Activated CD4-positive, CD25-positive, alpha-beta regulatory T cell treated with anti-CD3 and anti-CD28 coated beads, Interleukin-2, amount 50 U/mL, for 24 hours (primary cell): ENCODE measurements at places on chromosomes 4 and X.

GRCh38 chr4:138401334-138401733 is 159.2 kb upstream of the SLC7A11 start:
- ATAC-seq = no peak

DNA sequence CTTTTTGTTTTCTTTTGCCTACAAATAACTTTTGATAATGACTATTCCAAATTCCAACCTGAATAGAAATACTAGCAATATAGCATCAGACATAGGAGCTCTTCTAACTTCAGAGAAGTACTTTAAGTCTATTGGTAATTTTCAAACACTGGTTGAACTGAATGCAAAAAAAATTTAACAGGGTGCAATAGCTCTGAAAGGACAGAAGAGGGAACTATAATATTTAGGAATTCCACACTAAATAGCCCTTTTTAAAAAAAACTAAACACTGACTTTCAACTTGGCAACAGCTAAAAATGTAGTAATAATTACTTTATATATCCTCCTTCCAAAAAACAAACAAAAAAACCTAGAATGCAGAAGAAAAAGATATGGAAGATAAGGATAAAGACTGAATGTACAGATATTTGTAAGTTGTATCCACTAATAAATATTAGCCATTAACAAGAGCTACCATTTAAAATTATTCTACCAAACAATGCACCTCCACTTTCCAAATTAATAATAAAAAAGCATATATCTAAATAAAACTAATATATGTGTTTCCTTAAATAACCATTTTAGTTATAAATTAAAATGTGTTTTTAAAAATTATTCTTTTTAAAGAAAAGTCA is 81.4 kb downstream of the FBXW7 start:
- no peak for ATAC-seq

DNA sequence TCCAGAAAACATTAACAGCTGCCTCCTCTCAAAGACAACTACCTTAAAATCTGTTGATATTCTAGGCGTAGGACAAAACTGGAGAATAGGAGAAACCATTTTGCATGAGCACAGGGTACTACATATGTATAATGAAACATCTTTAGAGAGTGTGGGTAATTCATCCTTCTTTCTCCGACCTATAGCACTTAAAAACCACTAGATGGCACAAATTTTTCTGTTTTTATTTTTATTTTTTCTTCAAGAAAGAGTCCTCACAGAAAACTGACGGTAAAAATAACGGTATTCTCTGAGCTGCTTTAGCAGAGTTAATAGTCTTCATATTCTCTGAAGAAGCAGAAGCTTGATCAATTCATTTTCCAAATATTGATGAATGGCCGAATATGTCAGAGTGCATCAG is 14.6 kb downstream of the SMIM31 start:
- ATAC-seq = no peak

- no peak for ATAC-seq
These were observed 182.8 kb downstream of the BANK1 start for GRCh38 chr4:101973361-101973760.

GRCh38 chr4:64385220-64385619 is 24.0 kb downstream of the TECRL start:
- no peak for ATAC-seq

- no peak for ATAC-seq
These were observed 24.8 kb downstream of the IL13RA1 start for GRCh38 chrX:118751950-118752783.

GRCh38 chr4:26126143-26126718 is 194.6 kb upstream of the RBPJ start:
- ATAC-seq = no peak

- ATAC-seq = peak; percentile 93
These were observed 56.3 kb downstream of the MSN start for GRCh38 chrX:65723706-65724105.

DNA sequence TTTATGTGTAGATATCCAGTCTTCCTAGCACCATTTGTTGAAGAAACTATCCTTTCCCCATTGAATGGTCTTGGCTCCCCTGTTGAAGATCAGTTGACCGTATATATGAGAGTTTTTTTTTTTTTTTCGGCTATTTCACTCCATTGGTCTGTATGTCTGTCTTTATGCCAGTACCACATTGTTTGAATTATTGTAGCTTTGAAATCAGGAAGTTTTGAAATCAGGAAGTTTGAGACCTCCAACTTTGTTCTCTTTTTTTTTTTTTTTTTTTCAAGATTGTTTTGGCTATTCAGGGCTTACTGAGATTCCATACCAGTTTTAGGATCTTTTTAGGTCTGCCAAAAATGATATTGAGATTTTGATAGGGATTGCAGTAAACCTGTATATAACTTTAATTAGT is 4.3 kb upstream of the SCD5 start:
- no peak for ATAC-seq

GRCh38 chr4:1002131-1002630 is 9.0 kb upstream of the SLC26A1 start:
- ATAC-seq = no peak

DNA sequence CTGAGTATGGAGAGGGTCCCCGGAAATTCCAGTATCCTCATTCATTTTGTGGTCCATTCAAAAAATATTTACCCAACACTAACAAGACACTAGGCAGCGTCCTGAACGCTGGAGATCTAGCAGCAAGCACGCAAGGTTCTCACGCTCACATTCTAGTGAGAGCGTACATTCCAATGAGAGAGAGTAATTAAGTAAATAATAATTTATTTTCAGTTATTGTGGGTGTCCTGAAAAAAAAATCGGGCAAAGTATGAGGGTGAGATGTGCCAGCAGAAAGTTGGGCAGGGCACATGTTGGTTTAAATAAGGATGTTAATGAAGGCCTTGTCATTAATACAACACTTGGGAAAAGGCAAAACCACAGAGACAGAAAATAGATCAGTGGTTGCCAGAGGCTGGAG is 4.0 kb upstream of the TMEM156 start:
- ATAC-seq = no peak
